ENCODE measurements at places on chromosomes 13 and 19.
A peak's percentile ranks its signal among the peaks of the same experiment; 100 is the strongest.

DNA sequence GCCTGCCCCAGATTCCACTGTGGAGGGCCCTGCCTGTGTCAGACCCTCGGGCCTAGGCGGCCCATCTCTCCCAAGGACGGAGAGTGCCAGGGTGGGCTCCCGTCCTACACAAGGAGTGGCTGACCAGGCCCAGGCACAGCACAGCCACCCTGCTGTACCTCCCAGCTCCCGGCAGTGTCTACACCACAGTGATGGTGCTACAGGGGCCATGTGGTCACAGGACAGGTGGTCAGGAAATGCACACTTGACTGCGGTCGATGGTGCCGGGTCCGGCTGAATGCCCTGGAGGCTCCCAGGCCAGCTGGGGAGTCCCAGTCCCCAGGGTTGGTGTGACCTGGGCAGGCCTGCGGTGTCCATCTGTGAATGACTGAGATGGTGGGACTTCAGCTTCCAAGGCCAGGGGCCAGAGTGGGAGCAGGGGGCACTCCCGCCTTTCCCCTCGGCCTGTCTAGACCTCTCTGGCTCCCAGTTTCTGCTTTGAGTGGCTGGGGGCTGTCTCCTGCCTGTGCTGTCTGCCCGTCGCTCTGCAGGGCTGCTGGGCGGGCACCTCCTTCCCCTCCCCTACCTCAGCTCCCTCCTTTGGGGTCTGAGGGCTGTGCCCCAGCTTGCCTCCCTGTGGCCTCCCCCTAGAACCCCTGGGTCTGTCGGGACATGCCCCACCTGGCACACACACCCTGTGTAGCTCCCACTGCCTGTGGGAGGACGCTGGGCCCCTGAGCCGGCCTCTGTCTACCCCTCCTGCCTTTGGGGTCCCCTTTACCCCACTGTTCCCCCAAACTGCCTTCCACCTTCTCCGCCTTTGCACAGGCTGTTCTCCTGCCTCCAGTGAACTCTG is 12.5 kb downstream of the DDA1 start:
- DNase-seq = no peak

DNA sequence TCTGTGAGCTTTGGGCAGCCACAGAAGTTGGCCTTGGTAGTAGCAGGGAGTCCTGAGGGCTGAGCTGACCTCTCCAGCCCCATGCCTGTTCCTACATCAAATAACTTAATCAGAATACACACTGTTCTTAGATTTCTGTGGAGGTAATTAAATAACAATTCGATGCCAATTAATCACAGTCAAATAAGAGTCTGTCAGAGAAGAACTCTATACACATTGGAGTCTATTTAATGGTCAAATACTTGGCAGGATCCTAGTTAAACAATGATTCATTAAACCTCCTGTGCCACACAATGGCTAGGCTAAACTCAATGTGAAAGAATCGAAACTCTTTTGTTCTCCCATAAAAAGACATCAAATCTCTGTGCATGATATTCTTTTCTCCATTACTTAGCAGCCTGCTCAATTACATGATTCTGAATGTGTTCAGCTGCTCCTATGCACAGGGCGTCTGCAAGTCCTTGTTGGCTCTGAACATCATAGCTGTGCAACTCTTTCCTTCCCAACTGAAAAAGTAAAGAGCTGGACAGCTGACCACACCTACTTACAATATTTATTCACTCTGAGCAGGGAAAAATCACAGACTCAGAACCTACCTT is 173.1 kb downstream of the ABCC4 start:
- DNase-seq = no peak

- DNase-seq = no peak
Observed at GRCh38 chr13:109160357-109160756, 530.9 kb downstream of the MYO16 start.

DNA sequence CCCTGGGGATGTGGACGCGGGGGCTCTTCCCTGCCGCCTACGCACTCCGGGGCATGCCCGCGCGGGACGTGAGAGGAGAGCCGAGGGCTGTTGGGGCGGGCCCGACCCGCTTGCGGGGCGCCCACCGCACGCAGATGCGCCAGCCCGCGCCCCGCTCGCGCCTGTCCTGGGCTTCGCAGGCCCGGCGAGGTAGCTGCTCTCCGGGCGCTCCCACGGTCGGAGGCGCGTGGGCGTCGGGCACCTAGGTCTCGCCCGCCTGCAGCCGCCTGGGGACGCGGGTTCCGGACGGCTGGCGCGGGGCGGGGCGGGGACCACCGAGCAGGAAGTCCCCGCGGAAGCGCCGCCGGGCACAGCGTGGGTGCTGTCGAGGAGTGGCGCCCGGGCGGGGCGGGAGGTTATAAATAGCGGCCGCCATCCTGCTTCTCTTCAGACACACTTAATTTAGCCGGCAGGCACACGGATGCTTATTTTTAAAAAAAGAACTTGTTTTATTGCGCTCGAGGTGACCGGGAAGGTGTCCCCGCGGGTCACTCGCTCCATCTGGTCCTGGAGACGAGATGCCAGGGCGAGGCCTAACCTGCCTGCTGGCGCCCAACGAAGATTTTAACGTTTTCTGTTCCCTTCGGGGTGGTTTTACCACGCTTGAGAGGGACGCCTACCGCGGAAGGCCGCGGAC is 561 bp upstream of the GJA3 start:
- no peak for DNase-seq

GRCh38 chr19:52789440-52789839 is 2.8 kb upstream of the ZNF600 start:
- DNase-seq = no peak

DNA sequence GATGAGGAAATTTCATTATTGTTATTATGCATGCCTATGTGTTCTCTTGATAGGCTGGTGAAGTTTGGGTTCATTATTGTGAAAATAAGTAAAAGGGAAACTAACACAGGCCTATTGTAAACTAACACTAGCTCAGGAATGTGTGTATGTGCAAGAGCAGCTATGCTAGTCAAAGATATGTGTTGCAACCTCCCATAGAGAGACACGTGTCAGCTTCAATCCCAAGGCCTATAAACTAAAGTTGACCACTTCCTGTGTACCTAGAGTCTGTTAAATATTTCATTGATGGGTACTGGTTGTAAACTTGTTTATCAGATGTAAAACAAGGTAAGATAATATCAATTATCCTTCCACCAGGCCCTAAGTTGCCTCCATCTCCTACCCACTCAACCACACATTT is 44.7 kb upstream of the ZNF30 start:
- no peak for DNase-seq

GRCh38 chr13:70173598-70173959 is 65.3 kb upstream of the KLHL1 start:
- no peak for DNase-seq

- no peak for DNase-seq
Observed at GRCh38 chr13:75838366-75839005, 202.4 kb downstream of the LMO7 start.

DNA sequence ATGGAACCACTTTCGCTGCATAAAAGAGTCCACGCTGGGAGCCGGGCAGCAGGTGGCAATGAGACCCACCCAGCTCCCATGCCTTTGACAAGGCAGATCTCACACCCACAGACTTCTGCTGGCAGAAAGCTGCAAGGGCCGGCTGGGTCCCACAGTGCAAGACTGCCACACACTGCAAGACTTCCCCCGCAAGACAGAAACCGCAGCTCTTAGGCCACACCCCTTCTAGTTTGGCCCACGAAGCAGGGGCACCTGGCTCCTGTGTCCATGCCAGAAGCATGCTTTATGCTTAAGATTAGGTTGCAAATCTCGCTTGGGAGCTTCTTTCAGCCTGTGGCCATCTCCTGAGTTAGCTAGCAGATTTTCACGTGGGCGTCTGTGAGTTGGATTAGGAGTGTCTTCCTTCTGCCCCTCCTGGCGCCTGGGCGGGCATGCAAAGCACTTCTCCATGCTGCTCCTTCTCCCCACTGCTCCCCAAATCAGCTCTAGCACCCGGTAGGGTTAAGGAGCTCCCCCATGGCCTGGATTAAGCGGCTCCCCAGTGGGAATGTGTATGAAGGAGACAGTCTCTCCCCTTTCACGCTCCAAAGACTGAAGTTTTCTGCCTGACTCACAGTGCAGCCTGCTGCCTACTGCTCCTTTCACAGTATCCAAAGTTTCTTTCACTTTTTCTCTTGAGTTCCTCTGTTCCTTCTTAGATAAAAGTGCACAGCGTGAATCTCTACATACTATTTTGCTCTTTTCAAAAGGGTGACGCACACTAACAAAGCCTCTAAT is 17.7 kb downstream of the GPC6 start:
- no peak for DNase-seq

DNA sequence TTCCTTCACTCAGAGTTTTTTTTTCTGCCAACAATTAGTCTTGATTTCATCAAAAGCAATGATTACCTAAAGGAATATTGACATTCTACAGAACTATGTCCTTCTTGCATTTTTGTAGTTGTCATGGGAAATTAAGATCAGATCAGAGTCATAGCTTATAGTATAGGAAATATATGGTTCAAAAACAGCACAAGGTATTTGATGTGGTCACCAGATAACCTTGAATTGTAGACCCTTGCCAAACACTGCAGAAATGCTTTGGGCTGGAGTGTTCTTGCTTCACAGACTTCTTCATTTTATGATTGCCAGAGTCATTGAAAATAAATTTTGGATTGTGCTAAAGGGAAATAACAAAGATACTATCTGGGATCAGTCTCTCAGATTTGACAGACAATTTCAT is 103.7 kb downstream of the AKAP11 start:
- DNase-seq = no peak

DNA sequence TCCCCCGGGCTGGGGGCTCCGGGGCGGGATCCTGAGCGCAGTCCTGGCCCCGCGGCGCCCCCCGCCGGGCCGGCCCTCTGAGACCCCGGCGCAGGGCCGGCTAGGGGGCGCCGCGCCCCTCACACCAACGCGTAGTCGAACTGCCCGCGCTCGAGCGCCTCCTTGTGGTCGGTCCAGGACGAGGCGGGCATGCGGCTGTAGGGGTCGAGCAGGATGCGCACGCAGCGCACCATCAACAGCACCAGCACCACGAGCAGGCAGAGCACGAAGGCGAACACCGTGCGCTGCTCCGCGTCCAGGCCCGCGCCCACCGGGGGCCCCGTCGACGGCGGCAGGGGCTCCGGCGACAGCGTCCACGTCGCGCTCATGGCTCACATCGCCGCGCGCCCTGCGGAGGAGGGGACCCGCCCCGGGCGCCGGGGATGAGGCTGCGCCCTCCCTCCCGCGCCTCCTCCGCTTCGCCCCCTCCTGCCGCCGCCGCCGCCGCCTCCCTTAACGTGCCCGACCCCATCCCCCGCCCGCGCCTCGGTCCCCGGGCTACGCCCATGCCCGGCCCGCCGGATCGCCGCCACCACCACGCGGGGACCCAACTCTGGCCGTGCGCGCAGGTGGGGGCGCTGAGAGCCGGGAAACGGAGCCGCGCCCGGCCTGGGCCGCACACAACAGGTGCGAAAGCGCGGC is 624 bp downstream of the CTXN1 start:
- peak; percentile 85 for DNase-seq

DNA sequence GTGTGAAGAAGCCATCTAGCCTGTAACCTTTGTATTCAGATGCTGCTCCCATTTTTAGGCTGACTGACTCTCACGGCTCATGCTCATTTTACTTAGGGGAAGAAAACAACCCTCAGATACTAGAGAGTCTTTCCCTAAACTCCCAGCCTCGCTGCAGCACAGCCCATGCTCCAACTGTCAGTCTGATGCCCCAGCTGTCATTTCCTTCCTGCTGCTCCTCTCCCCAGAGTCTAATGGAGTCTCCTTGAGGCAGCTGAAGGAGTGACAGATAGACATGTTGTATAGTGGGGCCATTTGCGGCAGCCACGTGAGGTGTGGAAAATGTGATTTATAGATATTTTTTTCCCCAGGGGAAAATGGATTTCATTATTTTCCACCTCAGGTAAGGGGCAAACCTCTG is 59.2 kb upstream of the OLFM4 start:
- DNase-seq = no peak

DNA sequence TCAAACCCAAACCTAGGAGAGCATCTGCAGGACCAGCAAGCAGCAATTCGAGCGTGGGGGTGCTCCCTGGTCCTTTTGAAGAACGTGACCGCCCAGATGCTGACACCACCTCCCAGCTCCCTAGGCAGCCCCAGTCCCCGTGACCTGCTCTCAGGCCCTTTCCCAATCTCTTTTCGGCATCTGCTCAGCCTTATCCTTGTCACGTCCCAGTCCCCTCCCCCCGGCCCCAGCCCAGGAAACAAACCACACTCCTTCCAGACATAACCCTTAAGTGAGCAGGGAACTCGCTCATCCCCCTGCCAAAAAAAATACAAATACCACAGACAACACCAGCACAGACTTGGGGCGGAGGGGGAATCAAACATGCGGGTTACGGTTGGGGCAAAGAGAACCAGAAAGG is 3.3 kb downstream of the MLLT1 start:
- DNase-seq = no peak

DNA sequence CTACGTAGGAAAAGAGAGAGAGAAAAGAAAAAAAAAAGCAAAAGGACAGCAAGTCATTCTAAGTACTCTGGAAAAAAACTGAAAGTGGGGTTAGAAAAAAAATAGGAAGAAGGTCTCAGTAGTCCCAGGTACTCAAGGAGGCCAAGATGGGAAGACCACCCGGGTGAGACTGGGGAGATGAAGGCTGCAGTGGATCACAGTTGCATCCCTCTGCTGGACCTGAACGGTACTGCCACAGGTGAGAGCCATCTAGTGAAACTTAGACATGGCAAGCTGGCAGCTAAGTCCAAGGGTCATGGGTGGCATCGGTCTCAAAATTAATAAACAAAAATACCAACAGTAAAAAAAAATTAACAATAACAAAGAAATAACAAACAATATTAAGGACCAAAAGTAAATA is 41.0 kb upstream of the ZNF91 start:
- DNase-seq = no peak

- no peak for DNase-seq
Observed at GRCh38 chr13:109545931-109546330, 240.5 kb downstream of the IRS2 start.

GRCh38 chr19:41546386-41546789 is 29.6 kb upstream of the CEACAM21 start:
- no peak for DNase-seq

DNA sequence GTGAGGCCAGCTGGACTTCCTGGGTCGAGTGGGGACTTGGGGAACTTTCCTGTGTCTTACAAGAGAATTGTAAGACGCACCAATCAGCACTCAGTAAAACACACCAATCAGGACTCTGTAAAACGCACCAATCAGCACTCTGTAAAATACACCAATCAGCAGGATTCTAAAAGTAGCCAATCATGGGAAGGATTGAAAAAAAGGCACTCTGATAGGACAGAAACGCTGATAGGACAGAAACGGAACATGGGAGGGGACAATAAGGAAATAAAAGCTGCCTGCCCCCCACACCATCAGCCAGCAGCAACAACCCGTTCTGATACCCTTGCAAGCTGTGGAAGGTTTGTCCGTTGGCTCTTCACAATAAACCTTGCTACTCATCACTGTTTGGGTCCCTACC is 73.1 kb upstream of the SGCG start:
- DNase-seq = no peak

- no peak for DNase-seq
Observed at GRCh38 chr13:94928127-94928775, 215.9 kb upstream of the SOX21 start.

- peak; percentile 78 for DNase-seq
Observed at GRCh38 chr19:48737360-48737998, 2.9 kb downstream of the RASIP1 start.

DNA sequence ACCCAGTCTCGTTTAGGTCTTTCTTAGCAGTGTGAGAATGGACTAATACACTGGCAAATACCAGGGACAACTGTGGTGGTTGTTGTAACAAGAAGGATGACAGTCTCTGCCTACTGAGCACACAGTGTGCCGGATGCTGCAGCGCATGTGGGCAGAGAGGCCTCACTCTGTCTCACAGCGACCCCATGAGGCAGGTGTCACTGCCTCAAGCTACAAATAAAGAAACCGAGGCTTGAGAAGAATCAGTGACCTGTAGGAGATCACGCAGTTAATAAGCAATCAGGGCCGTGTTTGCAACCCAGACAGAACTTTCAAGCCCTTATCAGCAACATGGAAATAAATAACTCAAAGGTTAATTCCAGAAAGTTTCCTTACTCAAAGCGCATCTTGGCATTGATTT is 40.5 kb upstream of the GAS6 start:
- DNase-seq = peak; percentile 20
